Mucosa of gallbladder (tissue), 1 donor: ENCODE measurements at places on chromosomes 7 and 10. TPM values are rescaled to one million over a fixed set of nuclear protein-coding genes. Genes with fewer than 3 reads are reported as not detected.

The ZNF736 gene
- total RNA-seq = 32.4 TPM

The IMMP2L gene
- total RNA-seq = 19.7 TPM

The GIMAP2 gene
- 19.1 TPM for total RNA-seq

The FGL2 gene
- 42.3 TPM for total RNA-seq

The ACTL6B gene
- 0.14 TPM for total RNA-seq

The LAMTOR4 gene
- 154 TPM for total RNA-seq

The DKK1 gene
- total RNA-seq = 9.3 TPM

GRCh38 chr10:113458451-113458850 is 94.4 kb upstream of the HABP2 start:
- DNase-seq = no peak

- DNase-seq = no peak
Measured at GRCh38 chr7:150345012-150345411, 3.6 kb upstream of the RARRES2 start.

DNA sequence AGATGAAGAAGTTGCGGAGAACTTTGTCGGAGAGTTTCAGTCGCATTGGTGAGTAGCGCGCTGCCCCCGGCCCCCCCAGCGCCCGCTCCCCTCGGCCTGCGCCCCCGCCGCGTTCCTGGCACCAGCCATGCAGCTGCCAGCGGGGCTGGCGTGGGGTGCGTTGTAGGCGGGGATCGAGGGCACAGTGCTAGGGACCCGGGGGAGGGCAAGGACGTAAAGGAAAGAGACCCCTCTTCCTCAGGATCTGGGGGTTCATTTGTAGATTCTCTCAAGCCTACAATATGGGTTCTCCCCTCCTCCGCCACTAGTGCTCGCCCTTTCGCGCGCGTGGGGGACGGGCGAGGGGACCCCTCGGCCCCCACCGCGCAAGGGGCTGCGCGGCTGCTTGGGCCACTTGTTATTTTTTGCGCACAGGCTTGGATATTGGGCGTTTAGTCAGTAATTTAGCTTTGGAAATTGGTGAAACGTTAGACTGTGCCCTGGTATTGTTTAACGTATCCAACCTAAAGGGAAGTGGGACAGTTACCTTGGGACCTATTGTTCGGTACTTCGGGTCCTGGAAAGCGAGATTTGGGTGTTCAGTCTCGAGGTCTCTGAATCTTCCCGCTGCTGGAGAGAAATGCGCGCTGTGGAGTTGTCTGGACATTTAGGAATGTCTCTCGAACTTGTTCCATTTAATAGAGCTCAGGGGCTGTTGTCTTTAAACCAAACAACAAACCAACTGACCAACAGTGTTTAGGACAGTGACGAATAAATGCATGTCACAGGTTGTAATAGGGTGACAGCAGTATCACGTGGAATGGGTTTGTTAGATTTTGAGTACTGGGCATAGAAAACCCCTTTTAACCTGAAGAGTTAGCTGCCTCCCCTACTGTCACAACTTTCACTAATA is 796 bp downstream of the CDK14 start:
- DNase-seq = no peak

- DNase-seq = no peak
Measured at GRCh38 chr7:4235596-4235995, 446.5 kb upstream of the FOXK1 start.

DNA sequence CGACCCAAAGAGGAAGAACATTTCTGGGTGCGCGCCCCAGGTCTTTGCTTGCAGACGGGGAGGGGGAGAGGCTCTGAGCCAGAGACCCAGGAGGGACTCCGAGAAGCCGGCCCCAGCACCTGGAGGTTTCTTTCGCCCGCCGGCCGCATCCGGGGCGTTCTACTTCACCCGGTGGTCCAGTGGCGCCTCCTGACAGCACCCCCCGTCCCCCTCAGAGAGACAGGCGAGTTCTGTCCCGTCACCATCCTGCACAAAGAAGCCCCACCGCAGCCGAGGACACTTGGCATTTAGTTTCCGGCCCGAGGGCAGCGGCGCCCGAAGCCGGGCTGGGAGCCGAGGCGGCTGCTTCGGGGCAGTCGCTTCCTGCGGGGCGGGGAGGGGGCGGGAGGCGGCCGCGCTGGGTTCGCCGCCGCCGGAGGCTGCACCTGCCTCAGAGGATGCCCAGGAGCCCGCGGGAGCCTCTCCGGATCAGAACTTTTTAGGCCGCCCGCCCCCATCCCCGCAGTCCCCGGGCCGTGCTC is at the start of gene TMEM178B:
TMEM178B (plus strand) TSS at position 424 of the 521 bp plus-strand sequence.
- DNase-seq = no peak

DNA sequence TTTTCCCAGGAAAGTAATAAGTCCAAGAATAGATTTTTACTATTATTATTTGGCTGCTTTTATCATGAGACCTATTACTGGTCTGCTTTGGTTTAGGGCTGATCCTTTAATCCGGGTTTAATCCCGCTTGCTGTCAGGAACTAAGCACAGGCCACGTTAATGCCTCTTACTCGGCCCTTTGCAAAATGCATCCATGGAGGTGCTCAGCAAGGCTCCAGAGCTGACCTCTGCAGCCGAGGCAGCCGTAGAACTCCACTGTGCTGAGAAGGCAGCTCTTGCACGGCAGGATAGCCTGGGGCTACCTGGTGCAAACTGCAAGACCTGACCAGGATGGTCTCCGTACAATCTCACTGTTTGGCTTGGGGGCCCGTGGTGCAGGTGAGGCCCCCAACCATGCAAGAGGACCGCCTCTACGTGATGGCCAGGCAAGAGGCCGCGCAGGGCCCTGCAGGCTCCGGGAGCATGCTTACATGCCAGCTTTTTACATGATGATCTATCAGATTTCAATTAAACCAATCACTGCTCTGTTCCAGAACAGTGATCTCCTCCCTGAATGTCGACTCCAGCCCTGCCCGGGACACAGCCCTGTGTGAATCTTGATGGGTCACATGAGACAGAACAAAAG is 10.4 kb upstream of the CALML3 start:
- DNase-seq = no peak

GRCh38 chr10:132909491-132910071 is 32.8 kb downstream of the CFAP46 start:
- no peak for DNase-seq

DNA sequence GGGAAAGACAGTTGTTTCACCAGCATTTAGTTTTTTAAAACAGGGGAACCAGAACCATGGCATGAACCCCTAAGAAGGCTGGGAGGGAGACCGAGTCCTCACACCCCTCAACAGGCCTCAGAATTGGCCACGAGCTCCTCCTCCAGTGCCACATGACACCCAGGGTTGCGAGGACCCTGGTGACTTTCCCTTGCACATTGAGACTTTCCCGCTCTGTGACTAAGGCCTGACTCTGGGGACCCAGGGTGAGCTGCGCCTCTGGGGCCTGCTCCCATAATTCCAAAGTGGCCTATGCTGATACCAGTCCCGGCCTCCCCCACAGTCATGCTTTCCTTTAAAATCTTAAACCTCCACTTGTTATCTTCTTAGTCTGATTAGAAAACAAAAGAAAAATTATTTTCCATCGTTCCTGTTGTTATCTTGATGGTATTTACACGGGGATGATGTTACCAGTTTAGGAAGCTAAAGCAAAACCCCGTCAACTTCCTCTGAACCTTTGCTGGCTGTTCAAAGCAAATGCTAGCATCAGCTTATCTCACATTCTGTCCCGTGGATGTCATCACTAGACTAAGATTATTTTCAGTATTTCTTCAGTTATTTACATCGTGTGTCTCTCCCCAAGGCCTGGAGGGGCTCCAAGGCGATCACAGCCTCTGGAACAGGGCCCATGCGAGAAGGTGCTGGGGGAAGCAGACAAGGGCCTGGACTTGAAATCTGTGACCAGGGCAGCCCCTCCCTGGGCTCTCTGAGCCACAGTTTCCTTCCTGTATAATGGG is 42.1 kb downstream of the FAM53B start:
- DNase-seq = no peak

- DNase-seq = no peak
Measured at GRCh38 chr7:111510062-111510461, 52.2 kb downstream of the IMMP2L start.

- DNase-seq = no peak
Measured at GRCh38 chr10:85194706-85195105, 866.3 kb downstream of the CCSER2 start.

DNA sequence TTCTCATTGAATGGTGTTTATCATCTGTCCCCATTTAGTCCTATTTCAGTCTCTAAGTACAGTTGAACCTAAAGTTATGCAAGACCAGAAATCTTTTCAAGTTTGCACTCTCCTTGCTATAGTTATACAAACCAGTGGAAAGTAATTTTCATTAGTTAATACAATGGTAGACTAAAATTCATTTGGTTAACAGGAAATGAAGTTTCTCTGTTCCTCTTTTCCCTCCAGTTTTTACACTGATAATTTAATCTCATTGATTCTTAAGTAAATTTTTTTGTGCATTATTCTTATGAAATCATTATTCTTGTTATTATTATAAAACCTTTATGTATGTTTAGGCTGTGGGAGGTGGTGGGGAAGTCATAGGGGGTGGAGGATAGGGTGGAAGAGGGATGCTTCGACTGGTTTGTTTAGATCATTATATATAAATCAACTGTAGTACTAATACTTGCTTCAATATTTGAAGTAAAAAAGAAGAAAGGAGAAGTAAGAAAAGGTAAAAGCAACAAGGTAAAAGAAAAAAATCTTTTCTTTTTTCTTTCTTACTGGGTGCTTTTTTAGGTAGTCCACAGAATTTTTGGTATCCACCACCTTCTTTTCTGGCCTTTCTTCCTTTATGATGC is 104.1 kb downstream of the GPR85 start:
- DNase-seq = no peak

DNA sequence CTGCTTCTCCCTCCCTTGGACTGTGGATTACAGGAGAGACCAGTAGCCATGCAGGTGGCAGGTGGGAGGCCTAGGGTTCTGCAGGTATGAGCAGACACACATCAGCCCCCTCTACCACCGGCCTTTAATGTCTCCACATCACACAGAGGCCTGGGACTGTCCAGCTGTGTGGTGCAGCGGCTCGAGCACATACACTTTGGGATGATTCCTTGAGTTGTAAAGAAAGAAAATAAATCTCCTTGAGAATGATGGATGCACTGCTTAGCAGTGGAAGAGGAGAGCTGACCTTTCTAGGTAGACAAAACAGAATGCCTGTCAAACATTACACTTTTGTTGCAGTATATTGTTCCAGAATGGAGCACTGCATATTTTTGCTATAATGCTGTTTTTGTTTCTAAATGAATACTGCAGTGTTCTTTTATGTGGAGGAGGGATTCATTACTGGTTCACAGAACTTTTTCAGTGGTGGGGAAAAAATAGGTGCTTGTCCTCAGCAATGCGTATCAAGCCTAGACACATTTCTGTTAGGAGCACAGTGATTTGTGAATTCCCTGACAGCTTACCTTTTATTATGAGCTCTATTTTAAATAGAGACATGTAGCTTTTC is 66.0 kb downstream of the PTPRE start:
- DNase-seq = no peak

- no peak for DNase-seq
Measured at GRCh38 chr10:104678658-104679057, 37.6 kb downstream of the SORCS3 start.

DNA sequence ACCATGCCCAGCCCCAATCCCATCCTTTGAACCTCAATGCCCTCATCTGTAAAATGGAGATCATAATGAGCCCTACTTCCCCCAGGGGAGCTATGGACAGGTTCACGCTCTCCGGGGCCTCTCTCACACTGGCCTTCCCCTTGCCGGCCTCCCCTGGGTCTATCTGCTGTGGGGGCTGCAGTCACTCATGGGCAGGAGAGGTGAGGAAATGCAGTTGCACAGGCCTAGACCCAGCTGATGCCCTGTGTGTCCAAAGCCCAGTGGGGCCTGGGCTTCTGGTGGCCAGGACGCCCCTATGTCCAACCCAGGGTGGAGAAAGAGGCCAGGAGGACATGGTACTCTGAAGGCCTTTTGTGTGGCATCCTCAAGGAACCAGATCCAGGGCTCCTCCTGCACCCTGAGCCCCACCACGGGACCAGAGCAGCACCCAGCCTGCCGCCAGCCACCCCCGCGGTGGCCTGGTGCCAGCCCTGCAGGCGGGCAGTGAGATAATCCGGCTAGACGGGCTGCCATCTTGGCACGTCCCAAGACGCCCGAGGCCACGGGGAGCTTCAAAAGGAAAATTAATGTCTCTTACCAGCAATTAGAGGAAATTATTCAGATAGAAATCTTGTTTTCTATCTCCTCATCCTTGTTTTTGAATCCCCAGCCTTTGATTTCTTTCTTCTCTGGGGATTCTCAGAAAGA is 39.0 kb downstream of the MYL10 start:
- no peak for DNase-seq

- no peak for DNase-seq
Measured at GRCh38 chr10:15027741-15028140, 16.0 kb upstream of the OLAH start.

DNA sequence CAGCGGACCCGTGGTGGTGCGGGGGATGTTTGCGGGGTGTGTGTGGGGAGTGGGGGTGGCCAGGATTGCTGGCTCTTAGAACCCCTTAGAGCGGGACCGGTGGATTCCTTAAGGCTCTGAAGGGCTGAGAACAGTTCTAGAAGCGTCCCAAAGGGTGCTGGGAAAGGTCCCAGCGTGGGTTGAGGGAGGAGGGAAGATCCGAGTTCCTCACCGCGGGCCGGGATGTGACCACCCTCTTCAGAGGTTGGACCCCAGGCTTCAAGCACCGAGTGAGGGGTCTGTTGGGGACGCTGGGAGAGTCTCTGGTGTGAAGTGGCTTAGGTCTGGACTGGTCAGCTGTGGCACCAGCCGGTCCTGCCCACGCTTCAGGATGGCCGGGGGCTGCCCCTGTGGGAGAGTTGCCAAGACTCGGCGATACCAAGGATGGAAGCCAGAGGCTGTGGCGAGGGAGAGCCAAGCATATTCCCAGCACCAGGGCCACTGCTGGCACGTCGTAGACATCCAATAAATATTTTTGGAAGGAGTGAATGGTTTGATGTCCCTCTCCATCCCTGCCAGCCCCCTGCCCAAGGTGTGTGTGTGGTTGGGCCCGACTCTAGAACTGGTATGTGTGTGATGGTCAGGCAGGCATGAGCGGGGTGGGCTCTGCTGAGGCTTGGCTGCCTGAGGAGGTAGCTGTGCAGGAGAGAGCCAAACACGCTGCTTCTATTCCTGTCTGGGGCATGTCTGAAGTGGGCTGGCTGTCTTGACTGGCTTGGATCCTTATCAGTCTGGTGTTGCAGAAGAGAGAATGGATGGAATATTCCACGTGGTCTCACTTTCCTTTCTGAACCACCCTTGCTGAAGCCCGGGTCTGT is 19.2 kb downstream of the ZNF775 start:
- DNase-seq = no peak

GRCh38 chr7:41326616-41327015 is 376.3 kb downstream of the INHBA start:
- no peak for DNase-seq
